ENCODE measurements at places on chromosomes 1 and 21. TPM values are rescaled to one million over a fixed set of nuclear protein-coding genes. Genes with fewer than 3 reads are reported as not detected.

The PRKAA2 gene
- total RNA-seq, result 158 TPM

The MTARC2 gene
- 26.5 TPM for total RNA-seq

The SLC30A2 gene
- 12.7 TPM for total RNA-seq

- DNase-seq, result no peak
Measured at GRCh38 chr1:226549094-226549936, 751 bp downstream of the STUM start.

DNA sequence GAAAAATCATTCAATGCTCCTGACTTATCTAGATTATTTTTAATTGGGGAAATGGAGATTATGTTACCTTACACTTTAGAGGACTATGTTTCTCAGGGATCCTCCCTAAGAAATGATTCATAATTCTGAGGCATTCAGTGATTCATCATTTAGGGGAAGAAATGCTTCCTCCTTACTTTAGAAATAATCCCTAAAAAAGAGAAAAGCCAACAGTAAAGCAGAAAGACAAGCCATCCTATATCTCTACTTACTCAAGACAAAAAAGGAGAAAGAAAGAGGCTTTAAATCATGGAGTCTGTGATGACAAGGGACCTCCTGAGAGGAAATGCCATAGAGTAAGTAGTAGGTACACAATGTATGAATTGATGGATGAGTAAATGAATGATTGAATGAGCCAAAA lies 137.0 kb downstream of the BRINP2 start:
- no peak for DNase-seq

DNA sequence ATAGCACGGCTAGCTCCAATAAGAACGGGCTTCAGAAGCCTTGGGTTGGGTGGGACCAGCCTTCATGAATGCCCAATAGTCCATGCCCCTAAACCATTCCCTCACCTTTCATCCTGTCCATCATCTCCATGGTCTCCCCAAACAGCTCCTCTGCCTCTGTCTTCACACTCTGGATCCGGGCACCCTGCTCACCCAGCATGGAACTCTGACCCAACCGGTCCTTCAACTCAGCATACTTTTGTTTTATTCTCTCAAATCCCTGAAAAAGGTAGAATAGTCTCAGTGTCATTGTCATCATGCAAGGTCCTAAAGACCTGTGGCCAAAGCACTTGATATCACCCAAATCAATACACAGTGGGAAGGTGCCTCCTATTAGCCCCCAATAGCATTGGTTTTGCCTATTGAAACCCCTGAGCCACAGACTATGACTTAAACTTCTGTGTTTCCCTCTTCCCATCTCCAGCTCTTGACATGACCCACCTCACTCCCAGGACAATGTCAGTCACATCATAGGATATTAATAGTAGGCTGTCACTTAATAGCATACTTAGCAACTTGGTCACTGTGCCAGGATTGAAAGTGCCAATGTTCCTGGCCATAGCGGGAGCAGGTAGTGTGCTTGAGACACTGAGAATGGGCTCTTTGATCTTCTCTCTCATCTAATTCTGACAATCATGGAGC lies 33.0 kb downstream of the CAMK1G start:
- peak; percentile 56 for DNase-seq

- DNase-seq, result no peak
Measured at GRCh38 chr1:183983371-183984105, 54.0 kb downstream of the COLGALT2 start.

- DNase-seq, result no peak
Measured at GRCh38 chr1:65911679-65912078, 119.0 kb downstream of the PDE4B start.

- peak; percentile 26 for DNase-seq
Measured at GRCh38 chr1:178092878-178093493, 918 bp upstream of the RASAL2 start.
